T-helper 1 cell (primary cell): ENCODE measurements at places on chromosomes 3 and 15.

DNA sequence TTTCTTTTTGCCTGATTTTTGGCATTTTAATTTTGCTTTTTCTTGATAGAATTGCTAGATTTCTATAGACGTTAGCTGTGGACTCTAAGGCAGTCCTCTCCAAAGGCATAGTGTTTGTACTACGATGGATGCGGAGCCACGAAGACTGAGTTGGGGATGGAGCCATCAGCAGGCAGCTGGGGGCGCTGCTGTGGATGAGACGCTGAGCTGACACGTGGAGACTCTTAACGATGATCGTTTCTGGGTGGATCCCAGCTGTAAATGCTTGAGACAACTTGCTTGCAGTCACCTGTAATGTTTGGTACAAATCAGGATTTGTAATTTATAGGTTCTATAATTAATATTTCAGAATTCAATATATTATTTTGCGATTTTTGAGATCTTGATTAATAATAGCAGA lies 13.3 kb upstream of the PPP1R2 start:
- DNase-seq = peak; percentile 14

- DNase-seq = no peak
These were observed 145.0 kb downstream of the NEK10 start for GRCh38 chr3:27224197-27224596.

DNA sequence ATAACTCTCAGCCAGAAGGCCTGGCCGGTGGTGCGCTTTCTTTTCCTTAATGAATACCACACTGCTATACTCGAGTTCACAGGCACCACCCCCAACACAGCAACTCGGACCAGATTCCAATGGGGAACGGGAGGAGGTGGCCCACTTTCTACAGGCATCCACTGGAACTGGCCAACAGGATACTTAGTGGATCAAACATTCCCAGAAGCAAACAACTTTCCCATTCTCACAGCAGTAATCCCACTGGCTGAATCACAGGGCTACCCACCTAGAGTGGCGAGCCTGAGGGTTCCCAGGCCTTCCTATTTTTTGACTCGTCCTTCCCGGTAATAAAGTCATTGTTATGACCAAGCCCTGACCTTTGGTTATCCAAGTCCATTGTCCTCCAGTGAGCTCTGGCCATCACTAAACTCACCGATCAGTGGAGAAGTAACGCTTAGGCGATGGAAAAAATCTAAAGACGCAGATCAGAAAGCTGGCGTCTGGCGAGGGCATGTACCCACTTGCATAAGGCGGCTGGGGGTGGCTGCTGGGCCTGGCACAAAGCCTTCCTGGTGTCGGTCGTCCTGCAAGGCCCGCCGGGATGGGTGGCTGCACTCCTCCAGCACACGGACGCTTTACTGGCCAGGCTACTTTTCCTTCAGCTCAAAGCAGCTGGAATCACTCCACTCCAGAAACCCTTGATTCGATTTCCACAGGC lies 1.2 kb downstream of the EOGT start:
- DNase-seq = no peak

DNA sequence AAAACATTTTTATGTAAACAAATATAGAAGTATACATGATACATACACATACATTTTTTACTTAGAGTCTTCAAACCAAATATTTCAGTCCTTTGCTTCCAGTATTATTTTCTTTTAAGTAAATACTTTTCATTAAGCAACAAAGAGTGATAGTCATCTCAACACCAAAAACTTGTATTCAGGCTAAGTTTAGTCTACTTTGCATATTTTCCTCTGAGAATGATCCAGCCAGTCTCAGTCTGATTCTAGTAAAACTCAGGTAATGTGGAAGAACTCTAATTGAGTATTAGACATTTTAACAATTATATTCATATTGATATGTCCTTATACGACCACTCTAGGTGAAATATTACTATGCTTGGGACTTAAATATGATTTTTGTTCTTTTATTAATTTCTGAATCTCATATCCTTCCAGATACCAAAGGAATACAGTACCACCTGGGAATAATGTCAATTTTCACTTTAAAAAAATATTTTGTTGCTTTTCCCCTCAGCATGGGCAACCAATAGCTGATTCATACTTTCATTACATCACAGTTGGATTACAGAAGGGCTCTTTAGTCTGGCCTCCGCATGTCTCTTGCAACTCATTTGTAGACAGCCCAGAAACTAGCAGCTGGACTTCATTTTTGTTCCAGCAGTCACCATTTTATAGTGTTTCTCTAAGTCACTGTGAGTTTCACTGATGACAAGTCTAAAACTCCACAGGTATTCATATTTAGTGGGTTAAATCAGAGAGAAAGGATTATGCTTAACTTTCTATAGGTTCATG lies 390.4 kb downstream of the ZBTB20 start:
- DNase-seq = no peak

- DNase-seq = no peak
These were observed 166.8 kb downstream of the LPP start for GRCh38 chr3:188320757-188321156.

DNA sequence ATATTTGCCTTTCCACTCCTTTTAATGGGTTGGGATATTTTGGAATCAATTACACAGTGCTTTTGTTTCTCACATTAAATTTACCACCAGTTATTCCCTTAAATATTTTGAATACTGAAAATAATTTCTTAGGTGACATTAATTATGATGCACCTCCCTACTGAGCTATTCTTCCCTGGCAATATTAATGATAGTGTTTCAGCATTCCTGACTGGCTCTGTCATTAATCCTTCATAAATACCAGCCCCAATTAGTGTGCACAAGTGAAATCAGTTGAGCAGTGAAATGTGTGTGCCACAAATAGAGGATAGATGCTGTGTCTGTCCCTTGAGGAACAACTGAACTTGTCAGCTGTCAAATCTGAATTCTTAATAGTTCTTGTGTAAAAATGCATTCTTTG lies 304.0 kb downstream of the CACNA2D3 start:
- DNase-seq = no peak

GRCh38 chr15:80567721-80568157 lies 127.4 kb upstream of the ABHD17C start:
- DNase-seq = peak; percentile 13

- no peak for DNase-seq
These were observed 147.8 kb downstream of the NEK10 start for GRCh38 chr3:27221264-27221932.
